ENCODE measurements at places on chromosomes 11 and 22. TPM values are rescaled to one million over a fixed set of nuclear protein-coding genes. Genes with fewer than 3 reads are reported as not detected.

CTSW gene
- 0.49 TPM for total RNA-seq

DNA sequence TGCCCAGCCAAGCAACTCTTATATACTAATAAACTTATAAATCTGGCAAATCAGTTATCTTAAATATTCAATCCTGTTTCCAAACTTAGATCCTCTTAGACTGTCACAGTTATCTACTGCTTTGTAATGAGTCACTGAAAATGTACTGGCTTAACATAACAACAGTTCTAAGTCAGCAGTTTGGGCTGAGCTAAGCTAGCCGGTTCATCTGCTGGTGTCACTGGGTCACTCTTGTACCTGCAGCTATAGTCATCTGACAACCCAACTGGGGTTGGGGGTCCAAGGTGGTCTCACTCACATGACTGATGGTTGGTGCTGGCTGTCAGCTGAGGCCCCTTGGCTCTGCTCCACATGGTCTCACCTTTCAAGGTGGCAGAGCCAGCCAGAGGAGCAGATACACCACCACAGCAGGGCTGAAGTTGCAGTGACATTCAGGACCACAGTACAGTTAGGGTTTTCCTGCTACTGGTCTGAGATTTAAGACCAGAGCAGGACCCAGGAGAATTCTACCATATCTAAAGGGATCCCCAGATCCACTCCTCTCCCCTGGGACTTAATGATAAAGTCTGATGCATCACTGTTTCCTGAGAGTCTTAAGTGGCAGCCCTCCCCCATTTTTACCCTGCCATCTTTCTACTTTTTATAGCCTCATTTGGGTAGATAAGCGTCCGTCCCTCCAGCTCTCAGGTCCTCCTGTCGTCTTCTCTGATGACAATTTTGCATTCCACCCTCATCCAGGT, 7.9 kb upstream of the MACROD1 start:
- H3K36me3 ChIP-seq, result no peaks in the 10 kb centered on the region
- no peaks in the 10 kb centered on the region for H3K4me1 ChIP-seq
- H3K27me3 ChIP-seq, result no peaks in the 10 kb centered on the region
- no peak for DNase-seq
- H3K4me3 ChIP-seq, result no peak overlapping the region

DNA sequence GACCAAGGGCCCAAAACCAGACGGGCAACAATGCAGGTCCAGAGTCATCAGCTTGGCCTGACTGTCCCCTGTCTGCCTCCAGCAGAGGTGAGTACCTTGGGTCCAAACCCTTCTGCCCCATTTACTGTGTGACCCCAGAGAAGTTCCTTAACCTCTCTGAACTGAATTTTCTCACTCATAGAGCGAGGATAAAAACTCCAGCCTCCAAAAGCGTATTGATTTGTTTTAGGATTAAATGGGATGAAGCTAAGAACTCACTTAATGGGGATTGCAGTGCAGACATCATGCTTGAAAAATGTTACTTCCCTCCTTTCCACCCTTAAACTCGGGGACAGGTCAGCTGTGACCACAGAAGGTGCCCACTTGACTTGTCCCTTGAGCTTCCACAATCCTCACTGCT, 22.6 kb downstream of the IGLL1 start:
- no peaks in the 10 kb centered on the region for H3K4me1 ChIP-seq
- no peak overlapping the region for H3K27ac ChIP-seq
- DNase-seq, result no peak
- no peak overlapping the region for H3K4me3 ChIP-seq

CWF19L2 gene
- total RNA-seq, result 9.4 TPM

PCNX3 gene
- total RNA-seq, result 11.9 TPM

DNA sequence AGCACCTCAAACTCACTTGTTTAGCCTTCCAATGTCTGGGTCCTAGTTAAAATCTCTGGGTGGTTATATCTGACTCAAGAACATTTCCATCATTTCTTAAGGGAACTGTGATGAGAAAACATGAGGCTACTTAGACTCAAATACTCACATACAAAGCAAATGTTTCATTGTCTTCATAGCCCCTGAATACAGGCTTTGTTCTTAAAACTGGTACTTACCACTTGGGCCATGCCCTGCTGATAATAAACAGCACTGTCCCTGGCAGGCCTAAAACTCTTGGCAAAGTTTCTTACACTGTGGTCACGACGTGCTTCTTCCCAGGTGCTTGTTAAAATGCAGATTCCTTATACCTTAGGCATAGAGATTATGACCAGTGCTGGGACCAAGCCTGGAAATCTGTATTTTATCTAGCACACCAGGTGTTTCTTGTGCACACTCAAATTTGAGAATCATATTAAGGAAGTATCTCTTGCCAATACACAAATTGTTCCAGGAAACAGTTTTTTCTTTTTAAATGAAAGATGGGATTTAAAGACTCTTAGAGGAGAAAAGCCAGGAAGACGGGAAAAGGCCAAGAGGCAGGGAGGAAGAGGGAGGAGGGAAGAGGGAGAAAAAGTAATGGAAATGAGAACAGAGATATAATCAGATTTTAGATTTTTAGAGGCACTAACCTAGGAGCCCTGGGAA, 287.9 kb upstream of the MPPED2 start:
- H3K36me3 ChIP-seq, result no peaks in the 10 kb centered on the region
- H3K27me3 ChIP-seq, result no peaks in the 10 kb centered on the region
- H3K27ac ChIP-seq, result no peak overlapping the region
- H3K4me3 ChIP-seq, result no peak overlapping the region
- DNase-seq, result no peak
